ENCODE measurements at places on chromosomes 4 and X.

DNA sequence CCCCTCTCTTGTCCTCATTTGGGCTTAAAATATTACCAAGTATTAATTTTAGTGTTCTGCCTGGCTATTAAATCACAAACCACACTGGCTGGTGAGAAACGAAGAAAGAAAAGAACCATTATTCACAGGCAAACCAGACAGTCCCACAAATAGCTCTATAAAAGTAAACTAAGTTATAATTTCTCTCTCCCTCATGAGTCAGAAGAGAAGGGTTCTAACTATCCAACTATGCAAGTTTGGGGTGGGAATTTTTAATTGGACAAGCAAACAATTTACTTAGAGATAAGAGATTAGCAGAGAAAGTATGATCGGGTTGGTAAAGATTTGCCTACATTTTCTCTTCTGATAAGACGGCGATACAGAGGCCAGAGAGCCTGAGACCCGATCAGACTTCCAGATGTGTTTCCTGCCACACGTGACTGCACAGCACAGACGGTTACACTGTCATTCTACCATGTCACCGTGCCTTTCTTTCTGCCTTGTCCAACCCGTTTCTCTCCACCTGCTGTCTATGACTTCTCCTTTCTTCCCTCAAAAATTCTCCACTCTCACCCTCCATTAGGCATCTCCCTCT lies 52.3 kb downstream of the MEPE start:
- no peak for DNase-seq

DNA sequence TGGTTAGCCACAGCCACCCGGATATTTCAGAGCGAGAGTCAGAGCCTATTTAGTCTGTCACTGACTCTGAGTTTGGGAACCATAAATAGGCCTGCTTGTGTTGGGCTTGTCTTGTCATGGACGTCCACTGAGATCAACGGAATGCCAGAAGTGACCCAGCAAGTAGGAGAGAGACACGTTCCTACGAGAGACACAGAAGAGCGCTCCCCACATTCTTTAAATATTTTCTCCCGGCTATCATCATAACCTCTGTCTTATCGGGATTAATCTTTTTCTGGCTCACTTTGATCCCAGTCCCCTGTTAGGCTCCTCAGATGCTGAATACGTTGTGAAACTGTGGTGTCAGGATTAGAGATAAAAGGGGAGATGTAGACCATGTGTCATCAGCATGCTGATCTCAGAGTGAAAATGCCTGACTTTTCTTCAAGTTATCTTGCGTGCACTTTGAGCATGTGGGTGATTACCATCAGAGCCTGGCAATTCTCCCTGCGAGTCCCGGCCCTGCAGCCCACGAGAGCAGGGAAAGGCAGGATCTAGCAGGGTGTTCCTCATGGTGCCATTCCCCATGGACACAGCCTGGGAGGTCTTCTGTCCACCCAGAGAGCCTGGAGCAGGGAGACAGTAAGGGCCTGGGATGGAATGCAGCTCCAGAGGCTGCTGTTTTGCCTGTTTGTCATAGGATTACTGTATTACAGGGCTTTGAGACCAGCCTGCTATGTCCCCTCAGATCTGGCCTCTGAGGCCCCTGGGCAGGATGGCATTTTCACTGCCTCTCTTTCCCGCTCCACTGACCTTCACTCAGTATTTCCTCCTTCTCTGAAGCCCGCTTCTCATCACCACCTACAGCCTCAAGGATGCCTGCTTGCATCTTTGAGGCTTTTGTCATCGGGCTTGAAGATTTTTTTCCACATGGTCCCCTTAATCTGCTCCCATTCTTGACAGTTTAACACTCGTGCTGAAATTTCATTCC lies 2.8 kb upstream of the TENM3 start:
- no peak for DNase-seq

DNA sequence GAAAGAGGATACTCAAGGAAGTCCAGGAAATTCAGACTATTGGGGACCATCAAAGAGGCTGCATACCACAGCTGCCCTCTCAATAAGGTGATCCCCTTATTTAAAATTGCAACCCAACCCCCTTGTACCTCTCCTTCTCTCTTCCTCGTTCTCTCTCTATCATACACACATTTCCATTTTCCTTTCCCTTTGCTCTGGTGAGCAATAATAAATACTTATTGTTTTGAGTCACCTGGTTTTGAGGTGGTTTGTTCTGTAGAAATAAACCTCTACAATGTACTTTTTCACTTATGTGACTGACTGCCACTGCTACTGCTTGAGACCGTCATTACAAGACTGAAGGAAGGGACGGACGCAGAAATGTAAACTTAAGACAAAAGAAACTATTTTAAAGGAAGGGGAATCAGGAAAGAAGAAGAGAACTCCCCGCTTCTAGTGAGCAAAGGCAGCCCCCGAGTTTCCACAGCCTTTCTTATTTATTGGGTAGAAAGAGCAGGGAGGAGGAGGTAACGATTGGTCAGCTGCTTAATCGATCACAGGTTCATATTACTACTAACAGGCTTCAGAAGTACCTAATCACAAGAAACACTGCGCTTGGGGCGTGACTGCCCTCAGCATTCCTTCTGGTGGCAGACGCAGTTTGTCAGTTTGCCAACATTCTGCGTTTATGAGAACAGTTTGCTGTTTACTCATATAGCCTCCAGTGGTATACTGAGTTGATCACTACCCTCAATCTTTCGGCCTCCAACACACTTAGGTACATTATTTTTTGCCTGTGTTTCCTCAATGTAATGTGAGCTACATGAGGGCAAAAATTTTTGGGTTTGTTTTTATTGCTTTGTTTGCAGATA lies 16.9 kb upstream of the TMEM165 start:
- no peak for DNase-seq

GRCh38 chr4:134627366-134627765 lies 425.8 kb upstream of the PABPC4L start:
- DNase-seq = no peak

DNA sequence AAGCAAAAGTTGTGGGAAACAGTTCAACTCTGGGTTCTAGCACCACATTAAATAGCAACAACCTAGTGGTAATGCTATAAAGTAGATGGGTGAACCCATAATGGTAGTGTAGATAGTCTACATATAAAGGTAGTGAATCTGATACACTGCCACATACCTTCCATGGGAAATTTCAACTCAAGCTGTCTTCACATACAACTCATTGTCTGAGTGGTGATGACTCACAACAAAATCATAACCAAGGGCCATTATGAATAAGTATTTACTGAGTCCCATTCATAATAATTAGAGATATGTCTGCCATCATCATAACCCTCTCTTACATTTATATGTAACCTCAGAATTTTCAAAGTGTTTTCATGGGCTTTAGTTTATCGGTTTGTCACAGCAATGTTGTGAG lies 34.8 kb downstream of the EGF start:
- no peak for DNase-seq

DNA sequence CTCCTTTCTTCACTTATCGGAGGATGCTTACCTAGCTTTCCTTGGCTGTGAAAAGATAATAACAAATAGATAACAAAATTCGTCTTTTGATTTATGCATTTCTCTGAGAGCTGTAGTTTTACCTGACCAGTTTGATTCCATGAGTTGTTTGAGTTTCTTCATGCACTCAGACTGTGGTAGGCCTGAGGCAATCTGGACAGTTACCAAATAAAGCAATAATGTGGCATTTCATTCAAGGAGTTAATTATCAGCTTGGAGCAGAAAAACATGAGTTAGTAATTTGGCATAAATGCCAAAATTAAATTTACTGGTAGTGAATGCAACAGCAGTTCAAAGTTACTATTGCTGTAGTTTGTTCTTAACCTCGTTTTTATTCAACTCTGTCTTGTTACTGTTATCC lies 53.5 kb downstream of the FABP2 start:
- DNase-seq = no peak

DNA sequence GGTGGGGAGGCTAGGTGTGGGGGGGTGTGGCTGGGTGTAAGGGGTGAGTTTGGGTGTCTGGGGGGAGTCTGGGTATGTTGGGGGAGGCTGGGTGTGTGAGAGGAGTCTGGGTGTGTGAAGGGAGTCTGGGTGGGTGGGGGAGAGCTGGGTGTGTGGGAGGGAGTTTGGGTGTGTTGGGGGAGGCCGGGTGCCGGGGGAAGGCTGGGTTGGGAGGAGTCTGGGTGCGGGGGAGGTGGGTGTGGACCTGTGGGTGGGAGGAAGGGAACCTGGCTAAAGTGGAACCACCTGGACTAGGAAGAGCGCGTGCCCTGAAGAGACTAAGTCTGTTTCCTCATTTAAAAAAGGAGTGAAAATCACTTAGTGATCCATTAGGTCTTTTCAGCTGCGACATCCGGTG lies 18.3 kb downstream of the SPON2 start:
- DNase-seq = no peak

Data from activated gamma-delta T cell (primary cell).